ENCODE measurements at places on chromosomes 7 and 10.

GRCh38 chr10:128268015-128268722 lies 141.9 kb upstream of the MKI67 start:
- no peak for DNase-seq

DNA sequence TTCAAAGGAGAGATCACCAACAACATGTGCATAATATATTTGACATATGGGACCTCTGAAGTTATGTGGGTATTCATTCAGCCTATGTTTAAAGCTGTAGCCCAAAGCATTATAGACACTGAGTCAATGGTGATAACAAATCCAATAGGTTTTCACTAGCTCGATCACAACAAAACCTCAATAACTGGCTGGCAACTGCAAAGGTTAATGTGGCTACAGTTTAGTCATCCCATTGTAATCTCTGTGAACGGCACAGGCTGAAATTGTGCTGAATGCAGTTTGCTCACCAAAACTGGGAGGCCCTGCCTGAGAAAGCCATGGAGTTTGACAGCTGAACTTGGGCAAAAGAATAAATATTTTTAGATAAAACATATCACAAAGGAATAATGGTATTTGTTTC lies 152.4 kb upstream of the ADO start:
- DNase-seq: no peak

DNA sequence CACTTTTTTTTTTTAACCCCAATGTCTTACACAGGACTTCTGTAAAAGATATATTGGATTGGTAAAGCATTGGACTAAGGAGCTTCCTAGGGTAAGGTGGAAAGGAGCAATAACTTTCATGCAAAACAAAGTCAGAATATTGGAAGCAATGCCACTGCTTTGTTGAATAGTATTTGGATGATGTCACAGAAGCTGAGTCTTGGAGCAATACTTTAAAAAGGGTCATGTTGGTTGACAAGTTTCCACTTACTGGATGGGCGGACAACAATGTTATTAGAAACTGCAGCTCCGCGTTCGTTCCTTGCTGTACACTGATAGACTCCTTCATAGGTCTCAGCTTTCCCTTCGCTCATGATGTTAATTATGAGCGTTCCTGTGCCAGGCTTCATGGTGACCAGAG lies 101.9 kb upstream of the LAMB4 start:
- DNase-seq: no peak

DNA sequence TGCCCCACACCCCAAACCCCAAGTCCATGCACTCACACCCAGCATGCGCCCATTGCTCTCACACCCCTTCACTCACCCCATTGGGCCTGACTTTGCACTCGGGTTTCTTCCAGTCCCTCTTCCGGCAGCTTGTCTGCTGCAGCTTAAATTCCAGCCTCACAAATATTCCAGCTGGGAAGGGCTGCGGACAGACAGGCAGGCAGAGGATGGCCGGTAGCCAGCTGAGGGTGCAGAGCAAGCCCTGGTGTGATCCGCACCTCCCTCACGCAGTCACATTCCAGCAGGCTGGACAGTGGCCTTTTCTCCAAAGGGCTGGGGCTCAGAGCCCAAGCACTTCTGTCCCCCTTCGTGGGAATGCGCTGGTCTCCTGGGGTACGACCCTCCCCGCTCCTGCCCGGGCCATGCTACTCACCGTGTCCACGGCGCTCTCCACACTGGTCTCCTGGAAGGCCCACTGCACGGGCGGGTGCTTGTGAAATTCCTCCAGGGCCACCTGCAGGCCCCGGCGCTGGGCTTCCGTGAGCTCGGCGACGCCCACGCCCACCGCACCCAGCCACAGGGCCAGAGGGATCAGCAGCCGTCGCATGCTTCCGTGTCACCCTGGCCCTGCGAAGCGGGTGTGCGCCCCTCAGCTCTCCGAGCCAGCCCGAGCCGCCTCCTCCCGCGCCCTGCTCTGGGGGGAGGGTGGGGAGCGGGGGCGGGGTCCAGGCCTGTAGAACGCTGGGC lies 1.2 kb downstream of the RARRES2 start:
- DNase-seq: no peak

GRCh38 chr10:42755028-42755451 lies 27.6 kb upstream of the BMS1 start:
- DNase-seq: no peak

- no peak for DNase-seq
Observed at GRCh38 chr10:9175200-9175599, 1120.7 kb downstream of the GATA3 start.

DNA sequence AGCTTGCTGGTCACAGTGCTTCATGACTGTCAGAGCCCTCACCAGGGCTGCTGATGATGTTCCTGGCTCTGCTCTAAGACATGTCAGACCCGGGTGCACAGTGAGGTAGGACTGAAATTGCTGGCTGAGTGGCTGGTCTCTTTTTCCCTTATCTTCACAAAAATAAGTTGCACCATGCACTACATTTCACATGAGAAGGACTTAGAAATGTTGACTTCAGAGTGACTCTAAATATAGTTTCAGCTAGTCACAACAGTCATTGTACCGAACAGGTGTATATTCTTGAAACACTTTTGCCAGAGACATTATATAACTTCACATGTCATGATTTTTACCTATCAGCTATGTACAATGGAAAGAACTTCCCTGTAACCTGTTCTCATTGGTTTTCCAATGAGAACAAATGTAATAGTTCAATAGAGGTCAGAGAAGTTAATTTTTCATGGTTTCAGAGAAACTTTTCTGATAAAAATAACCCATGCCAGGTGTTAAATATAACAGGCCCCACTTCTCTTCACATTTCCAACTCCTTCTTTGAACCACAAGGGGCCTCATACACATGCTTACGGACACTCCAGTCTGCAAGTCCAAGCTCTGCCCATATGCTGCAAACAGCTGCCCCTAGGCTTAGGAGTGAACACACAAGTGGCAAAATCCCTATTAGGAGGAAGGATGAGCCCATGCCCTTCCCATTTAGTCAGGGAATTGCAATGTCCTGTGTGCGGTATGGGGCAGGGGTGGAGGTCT lies 115.6 kb downstream of the CDK6 start:
- DNase-seq: no peak

GRCh38 chr10:73773152-73773879 lies 8.5 kb upstream of the CHCHD1 start:
- DNase-seq: no peak

DNA sequence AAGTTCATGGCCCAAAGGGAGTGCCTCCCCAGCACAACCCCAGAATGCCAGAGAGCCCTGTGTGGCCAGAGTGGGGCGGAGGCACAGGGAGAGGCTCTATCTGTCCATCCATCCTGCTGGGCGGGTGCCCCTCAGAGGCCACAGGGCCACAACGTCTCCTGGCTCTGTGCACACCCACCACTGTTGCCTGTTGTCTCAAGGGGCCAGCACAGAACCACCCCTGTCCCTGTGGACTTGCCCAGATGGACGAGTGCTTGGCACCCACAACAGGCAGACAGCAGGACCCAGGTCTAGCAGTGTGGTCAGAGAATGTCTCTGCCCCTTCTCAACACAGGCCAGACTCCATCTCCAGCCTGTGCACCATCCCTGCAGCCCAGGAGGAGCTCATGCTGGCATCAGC lies 92.8 kb downstream of the PAXIP1 start:
- DNase-seq: no peak

GRCh38 chr7:44077681-44078091 lies 4.6 kb downstream of the POLM start:
- DNase-seq: no peak

DNA sequence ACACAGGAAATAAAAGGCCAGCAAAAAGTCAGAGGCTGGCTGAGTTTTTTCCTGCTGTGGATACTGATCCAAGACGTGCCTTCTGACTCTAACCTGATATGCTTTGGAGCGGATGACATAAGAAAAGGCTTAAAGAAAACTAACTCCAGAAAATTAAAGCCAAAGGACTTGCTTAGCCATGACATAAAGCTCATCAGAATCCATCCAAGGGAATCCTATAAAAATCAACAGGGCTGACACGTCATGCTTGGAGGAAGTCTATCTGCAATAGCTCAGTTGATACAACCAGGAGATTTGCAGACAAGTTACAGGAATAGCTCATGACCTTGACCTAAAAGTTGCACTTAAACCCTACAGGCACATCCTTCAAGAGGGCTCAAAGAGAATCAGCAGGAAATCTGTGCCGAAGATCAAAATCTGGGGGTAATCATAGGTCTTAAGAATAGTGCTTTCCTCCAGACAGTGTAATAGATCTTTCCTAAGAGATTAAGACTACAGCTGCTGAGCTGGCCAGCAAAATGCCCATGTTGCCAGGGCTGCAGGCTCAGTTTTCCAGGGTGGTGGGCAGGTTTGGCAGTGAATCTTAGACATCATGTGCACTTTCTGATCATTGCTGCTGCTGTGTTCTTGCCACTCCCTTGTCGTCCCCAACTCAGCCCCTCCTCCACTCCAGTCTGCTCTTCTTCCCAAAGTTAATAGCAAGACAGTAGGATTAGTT lies 111.5 kb upstream of the SVIL start:
- DNase-seq: no peak

GRCh38 chr10:5538892-5539651 lies 14.3 kb downstream of the CALML3 start:
- no peak for DNase-seq

DNA sequence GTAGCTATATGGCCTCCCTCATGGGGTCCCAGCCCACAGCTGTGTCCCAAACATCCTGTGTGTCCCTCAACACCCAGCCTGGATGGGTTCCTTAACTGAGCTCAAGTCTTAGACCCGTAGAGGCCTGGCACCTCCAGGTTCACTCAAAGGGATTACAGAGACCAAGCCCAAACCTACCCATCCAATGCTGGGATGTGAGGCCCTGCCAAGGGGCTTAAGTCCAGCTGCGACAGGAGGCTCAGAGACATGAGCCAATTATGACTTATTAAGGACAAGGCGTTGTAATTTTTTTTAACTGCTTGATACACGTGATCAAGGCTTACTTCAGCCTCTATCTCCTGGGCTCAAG lies 105.6 kb upstream of the RET start:
- no peak for DNase-seq

DNA sequence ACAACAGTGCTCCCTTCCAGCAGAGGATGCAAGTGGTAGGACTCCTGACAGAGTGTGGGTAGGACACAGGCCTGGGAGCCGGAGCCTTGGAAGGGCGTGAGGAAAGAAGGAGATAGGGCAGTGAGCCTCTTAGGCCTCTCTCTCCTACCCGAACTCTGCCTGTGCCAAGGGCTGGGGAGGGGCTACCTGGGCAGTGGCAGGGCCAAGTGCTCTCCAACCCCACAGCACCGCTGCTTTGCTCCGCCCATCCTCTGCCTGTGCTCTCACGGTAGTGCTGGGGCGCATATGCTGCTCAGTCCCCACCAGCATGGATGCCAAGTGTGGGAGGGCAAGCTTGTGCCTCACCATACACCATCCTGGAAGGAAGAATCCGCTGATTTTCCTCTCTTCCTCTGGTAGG lies 7.5 kb downstream of the FAM131B start:
- no peak for DNase-seq

GRCh38 chr7:74014931-74015330 lies 13.0 kb upstream of the ELN start:
- no peak for DNase-seq

GRCh38 chr7:30301751-30302150 lies 17.4 kb downstream of the ZNRF2 start:
- no peak for DNase-seq

- peak; percentile 20 for DNase-seq
Observed at GRCh38 chr10:78416031-78417011, 382.7 kb downstream of the RPS24 start.

GRCh38 chr10:131825960-131826650 lies 74.7 kb upstream of the PPP2R2D start:
- DNase-seq: no peak

DNA sequence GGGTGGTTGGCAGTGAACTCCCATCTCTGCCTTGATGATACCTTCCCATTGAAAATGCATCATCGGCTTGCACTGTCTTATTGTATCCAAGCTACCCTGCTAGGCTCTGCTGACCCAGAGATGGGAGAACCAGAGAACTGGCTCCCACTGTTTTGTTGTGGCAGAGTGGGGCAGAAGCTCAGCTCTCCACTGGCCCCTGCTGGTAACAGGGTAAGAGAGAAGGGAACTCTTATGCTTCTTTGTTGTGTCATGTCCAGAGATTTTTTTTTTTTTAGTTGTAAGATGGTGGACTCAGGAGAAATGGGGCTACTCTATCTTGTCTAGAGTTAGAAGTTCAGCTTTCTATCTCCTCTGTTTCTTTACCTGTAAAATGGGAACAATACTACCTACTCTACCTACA lies 100.5 kb upstream of the SDK1 start:
- no peak for DNase-seq

GRCh38 chr7:134605978-134606923 lies 40.4 kb upstream of the BPGM start:
- no peak for DNase-seq

DNA sequence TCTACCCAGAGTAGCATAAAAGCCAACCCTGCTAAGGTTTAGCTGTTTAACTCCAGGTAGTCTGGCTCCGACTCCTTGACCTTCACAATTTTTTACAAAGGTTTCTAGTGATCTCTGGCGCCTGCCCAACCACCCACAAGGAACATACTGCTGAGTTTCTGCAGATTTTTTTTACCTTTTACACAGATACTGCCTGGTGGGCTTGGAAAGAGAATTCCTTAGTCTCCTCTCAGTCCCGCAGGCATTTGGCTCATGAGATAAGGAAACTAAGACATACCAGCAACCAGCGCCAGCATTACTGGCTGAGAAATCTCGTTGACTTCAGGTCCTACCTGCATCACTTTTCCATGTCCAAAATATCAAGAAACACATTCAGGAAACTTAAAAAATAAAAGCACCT lies 51.1 kb upstream of the LYZL1 start:
- DNase-seq: no peak

DNA sequence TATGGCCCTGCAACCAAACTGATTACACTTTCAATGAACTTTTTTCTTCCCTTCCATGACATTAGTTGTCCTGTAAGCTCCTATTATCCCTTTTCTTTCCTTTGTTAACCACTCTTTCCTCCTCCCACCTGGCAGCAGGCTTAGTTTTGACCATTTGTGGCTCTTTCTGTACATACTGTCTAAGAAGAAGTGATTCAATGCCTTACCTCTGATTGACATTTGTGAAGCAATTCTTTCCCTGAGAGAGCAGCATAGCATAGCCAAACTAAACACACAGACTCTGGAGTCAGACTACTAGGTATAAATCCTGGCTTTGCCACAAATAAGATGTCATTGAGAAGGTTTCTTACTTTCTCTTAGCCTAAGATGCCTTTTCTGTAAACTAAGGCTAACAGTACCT lies 48.9 kb downstream of the AHR start:
- DNase-seq: no peak

DNA sequence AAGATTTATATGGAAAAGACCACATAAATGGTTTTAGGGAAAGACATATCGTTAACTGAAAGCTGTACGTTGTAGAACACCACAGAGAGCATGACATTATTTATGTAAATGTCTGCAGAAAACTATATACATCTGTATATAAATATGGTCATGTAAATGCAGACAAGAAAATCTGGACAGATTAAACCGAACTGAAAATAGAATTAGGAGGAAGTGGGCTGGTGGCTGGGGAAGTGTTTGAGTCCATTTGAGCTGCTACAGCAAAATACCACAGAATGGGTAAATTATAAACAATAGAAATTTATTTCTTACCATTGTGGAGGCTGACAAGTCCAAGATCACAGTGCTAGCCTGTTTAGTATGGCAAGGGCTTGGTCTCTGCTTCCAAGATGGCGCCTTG lies 56.3 kb upstream of the USP6NL start:
- no peak for DNase-seq

All from fibroblast of skin of left quadriceps (primary cell).